Activated CD4-positive, alpha-beta T cell treated with anti-CD3 and anti-CD28 coated beads for 36 hours (primary cell): ENCODE measurements at places on chromosomes 13 and 19. TPM values are rescaled to one million over a fixed set of nuclear protein-coding genes. Genes with fewer than 3 reads are reported as not detected.
A peak's percentile ranks its signal among the peaks of the same experiment; 100 is the strongest.

PHLDB3 gene
- 17.8 TPM for total RNA-seq

DNA sequence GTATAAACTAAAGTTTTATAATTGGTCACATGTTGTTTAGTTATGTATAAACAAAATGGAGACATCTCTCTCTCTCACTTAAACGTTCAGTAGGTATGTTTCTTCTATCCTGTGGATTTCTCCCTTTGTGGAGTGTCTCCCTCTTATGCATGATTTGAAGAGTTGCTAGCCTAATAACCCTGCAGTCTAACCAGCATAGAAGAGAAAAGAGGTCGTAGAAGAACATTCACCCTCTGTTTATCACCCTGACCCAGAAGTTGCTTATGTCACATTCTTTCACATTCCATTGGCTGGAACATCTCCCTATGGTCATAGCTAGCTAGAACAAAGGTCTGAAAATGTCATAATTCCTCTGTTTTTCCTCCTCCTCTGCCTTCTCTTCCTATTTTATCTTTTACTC, 176.8 kb upstream of the PCDH20 start:
- DNase-seq, result no peak

GRCh38 chr19:47152632-47153031, 22.0 kb downstream of the SAE1 start:
- DNase-seq, result no peak

DNA sequence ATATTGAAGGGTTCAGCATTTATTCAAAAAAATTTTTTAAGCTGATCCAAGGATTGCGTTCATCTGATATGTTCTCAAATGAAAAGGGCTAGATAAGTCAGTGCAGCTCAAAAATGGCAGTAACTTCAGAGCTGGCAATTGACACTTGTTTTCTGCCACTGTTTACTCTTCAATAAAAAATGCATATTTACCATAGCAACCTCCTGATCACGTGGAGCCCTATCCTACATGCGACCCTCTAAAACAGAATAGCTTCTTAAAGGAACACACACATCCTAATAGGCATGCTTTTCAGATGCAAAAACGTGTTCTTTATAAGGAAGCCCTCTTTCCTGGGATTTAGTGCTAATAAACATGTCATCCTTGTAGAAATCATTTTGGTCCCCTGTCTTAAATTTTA, 150.2 kb downstream of the ZNF536 start:
- DNase-seq, result no peak

DNA sequence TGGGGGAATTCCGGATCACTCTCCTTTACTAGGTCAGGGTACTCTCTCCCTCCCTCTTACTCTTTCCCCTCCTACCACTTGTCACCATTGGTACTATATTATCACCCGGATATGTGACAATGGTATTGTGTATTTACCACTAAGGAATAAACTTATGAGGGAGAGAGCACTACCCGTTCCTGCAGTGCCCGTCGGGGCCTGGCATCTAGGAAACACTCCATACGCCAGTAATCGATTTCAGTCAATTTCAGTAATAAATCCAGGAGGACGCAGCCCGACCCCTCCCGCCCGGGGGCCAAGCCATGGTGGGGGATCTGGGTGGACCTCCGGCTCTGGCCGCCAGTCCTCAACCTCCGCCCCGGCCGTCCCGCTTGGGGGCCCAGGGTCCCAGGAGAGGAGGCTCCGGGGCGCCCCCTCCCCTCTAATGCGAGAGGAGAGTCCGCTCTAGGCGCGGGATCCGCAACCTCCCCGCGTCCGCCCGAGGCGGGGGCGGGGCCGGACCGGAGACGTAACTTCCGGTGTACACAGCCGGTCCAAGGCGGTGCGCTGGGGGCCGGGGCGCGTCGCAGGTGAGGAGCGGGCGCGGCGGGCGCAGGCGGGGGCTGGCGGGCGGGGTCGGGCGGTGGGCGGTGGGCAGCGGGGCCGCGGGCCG, at the start of gene GARRE1:
GARRE1 (plus strand) TSS at position 509 of the 652 bp plus-strand sequence. CDS start 45,920 bp downstream, outside the sequence.
- peak; percentile 92 for DNase-seq

- DNase-seq, result no peak
Measured at GRCh38 chr13:34458756-34459715, 483.0 kb upstream of the NBEA start.
